Aorta (tissue), 5 donors: ENCODE measurements at places on chromosomes 6 and 20. TPM values are rescaled to one million over a fixed set of nuclear protein-coding genes. Genes with fewer than 3 reads are reported as not detected.

DNA sequence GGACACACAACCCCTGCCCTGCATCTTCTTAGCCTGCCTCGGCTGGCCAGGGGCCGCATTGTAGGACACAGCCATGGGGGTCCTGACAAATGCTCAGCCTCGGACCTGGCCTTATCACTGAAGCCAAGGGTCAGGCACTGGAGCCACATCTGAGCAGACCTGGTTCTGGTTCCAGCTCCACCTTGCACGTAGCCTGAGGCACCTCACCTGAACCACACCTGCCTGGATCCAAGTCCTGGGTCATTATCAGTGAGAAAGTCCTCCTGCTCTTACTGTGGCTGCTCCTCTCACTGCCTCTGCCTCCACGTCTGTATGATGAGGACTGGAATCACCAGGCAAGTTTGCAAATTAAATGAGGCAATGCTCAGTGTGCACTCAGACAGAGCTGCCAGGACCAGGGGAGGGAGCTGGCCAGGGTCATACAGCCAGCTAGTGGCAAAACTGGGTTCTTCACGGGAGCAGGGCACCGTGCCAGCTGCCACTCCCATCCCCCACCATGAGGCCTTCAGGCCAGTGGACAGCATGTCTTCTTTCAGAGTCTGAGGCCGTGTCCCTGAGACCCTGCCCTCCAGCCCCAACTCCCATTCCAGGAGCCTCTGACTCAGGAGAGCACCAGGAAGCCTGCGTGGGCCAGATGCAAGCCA lies 40.2 kb downstream of the MRPL14 start:
- no peak for DNase-seq

The CGA gene
- total RNA-seq = not detected

The RCAN2 gene
- total RNA-seq = 235 TPM

GRCh38 chr20:57076152-57076652 lies 190.2 kb downstream of the BMP7 start:
- DNase-seq = no peak

GRCh38 chr6:137487869-137488149 lies 6.4 kb downstream of the OLIG3 start:
- DNase-seq = no peak

- no peak for DNase-seq
These were observed 142.2 kb downstream of the ARID1B start for GRCh38 chr6:156919370-156919769.

DNA sequence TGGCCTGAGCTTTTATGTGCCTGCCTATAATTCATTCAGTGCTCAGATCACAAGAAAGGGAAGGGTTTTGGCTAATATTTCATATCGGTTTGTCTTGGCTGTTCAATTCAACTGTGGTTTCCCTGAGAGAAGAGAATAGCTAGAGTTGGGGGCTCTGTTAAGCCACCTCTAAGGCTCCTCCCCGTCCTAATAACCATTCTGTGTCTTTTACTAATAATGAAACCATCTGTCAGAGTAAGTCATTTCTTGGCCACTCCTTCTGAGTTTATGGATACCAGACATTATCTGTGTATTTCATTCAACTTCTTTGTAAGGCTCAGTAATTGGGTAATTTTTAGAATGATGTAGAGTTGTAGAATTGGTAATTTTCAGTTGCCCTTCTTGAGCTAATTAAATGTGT lies 5.2 kb downstream of the STX11 start:
- no peak for DNase-seq

DNA sequence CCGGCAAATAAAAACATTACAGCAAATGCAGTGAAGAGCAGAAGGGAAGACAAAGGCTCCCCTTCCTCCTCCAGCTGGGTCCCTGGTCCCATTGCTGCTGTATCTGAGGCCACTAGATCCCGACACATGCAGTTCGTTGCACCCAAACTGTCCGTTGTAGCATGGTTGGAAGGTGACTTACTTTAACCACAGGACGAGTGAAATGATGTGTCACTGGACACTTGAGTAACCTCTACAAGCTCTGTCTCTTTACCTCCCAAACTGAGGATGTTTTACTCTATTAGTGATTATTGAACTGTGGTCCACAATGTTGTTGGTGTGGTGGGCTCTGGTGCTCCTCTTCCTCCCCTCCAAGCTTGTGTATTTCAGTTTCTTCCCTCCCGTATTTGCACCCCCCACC lies 46.2 kb upstream of the ARMH2 start:
- DNase-seq = no peak

DNA sequence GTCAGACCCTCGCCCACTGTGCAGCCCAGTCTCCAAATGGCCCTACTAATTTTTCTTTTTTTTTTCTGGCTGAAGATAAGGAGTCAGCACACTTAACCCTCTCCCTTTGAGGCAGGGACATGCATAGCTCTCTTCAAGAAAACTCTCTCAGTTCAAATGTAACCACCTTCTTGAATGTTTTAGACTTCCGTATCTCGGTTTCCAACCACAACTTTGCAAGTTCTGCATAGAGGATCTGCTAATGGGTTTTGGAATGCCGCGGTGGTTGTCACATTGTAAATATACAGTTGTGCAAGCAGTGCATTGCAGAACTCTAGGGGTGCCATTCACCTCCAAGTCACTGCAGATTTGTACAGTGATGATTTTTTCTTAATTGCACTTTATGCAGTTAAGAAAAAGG lies 59.4 kb upstream of the SLC35B3 start:
- DNase-seq = no peak

DNA sequence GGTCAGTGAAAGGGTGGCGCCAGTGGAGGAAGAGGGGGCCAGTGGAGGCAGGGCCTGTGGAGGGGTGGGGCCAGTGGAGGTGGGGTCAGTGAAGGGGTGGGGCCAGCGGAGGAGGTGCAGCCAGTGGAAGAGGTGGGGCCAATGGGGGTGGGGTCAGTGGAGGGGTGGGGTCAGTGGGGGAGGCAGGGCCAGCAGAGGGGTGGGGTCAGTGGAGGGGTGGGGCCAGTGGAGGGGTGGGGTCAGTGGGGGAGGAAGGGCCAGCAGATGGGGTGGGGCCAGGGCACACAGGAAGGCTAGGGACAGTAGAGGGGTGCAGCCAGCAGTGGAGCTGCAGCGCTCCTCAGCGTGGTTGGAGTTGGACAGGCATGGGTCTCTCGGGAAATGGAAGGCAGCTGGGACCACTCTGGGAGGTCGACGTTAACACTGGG lies 18.7 kb downstream of the ADRM1 start:
- DNase-seq = no peak

DNA sequence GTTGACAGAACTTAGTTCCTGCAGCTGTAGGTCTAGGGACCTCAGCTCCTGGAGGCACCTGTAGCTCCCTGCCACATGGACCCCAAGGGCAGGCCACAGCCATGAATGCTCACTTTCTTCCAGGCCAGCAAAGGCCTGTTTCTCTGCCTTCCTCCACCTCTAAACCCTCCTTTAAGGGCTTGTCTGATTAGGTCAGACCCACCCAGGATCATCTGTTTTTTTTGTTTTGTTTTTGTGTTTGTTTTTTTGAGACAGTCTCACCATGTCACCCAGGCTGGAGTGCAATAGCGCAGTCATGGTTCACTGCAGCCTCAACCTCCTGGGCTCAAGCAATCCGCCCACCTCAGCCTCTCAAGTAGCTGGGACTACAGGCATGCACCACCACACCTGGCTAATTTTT lies 11.5 kb upstream of the BCAS4 start:
- DNase-seq = no peak

- DNase-seq = no peak
These were observed 623.9 kb downstream of the DOK5 start for GRCh38 chr20:55099251-55099650.
